ENCODE measurements at places on chromosomes 7 and 10. TPM values are rescaled to one million over a fixed set of nuclear protein-coding genes. Genes with fewer than 3 reads are reported as not detected.

Gene CYP2C19
- polyA plus RNA-seq = not detected

GRCh38 chr10:42738679-42739078 lies 43.9 kb upstream of the BMS1 start:
- DNase-seq = no peak

DNA sequence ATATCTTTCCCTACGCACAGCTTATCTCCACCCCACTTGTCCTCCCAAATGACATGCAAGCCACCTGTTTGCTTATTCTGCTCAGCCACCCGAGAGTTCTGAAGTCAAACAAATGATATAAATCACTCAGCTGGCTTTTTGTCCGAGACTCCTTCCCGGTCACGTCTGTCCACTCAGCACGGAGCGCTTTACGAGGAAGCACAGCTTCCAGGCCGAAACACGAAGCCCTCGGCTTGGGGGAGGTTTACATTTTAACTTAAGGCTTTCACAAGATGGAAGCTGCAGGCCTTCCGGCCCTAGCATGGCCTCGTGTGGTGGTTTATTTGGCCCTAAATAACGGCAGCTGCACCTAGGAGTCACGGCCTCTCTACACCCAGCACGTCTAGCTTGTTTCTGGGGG lies 60.1 kb upstream of the GNA12 start:
- DNase-seq = no peak

Gene LIPF
- polyA plus RNA-seq = not detected

DNA sequence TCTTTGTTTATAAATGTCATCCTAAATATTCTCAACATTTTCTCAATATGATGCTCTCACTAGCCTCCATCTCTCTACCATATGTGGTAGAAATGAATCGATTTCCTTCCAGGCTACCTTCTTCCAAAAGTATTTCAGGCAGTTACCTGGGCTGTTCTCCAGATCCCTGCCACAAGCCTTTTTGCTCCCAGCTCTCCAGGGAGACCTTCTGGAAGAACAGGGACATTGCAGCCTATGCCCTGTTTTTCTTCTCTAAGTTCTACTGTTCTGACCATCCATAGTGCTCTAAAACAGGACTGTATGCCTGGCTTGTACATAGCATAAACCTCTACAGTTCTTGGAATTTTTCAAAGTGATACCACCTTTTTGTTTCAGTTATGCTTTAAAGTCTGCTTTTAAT lies 552.8 kb downstream of the ANKRD7 start:
- DNase-seq = no peak

DNA sequence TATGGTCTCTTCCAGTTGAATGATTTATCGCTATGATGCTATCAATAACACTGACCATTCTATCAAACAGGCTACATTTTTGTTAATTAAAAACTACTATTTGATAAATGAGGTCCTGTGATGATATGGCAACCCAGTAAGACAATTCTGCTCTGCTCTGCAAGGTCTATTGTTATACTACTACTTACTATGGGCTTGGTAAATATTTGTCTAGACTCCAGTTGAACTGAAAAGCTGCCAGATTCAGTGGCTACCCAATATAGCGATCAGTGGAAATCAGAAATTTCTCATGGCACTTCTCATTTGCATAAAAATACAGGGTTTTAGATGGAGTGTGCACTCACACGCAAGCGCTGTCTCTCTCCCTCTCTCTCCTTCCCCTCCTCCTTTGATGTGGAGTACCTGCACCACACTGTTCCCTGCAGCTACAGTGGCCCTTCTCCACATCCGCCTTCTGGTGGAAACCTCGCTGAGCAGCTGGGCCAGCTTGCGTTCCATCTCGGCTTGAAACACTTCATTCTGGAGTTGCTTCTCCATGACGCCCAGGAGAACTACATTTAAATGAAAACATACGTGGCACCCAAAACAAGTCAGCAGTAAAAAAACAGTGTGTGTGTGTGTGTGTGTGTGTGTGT lies 77.9 kb downstream of the KIAA1549 start:
- DNase-seq = no peak

GRCh38 chr7:114026486-114027089 lies 107.8 kb upstream of the PPP1R3A start:
- DNase-seq = peak; percentile 64

DNA sequence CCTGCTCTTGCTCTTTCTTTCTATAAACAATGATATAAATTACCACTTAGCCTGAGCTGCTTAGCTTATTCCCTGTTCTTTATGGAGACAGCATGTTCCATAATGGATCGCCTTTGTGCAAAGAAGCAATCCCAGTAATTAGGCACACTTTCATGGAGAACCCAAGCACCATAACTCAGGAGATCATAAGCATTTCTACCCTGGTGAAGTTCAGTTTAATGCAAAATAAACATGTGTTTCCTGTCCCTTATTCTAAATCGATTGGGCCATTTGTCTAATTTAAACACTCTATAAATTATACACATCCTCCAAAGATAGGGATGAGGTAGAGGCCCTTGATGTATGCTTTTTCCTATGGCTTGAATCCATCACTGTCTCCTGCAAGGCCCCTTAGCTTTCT lies 75.8 kb upstream of the TMEM72 start:
- no peak for DNase-seq

DNA sequence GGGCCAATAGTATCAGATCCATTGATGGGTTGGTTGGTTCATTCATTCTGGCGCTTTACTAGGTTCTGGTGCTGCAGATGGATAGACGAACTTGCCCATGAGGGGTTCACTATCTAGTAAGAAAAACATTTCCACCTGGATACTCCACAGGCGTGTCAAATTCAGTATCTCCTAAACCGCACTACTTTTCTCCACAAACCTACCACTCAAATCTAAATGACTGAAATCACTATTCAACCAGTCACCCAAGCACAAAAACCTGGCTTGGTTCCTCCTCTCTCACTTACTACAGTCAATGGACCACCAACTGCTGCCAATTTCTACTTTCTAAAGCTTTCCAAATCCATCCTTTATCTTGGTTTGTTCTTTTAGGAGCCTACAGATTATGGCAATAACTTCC lies 572 bp downstream of the AGK start:
- no peak for DNase-seq

- DNase-seq = no peak
Observed at GRCh38 chr7:18521236-18521589, 25.7 kb downstream of the HDAC9 start.

DNA sequence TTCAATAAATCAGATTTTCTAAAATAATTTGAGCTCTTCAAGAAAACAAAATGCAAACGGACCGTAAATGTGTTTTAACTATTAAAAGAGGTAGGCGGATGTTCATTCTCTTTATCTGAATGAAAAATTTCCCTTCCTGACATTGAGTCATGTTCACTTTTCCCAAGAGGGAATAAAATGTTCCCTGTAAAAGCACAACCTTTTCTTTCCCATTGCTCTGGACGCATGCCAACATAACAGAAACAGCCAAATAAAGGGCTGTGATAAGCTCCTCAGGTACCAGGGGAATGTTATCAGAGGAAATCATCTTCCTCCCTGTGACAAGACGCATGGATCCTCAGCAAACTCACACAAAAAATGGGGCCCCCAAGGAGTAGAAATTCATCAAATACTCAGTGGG lies 251.8 kb downstream of the MTERF1 start:
- DNase-seq = no peak

GRCh38 chr10:103153302-103154197 lies 39.5 kb downstream of the NT5C2 start:
- peak; percentile 86 for DNase-seq

DNA sequence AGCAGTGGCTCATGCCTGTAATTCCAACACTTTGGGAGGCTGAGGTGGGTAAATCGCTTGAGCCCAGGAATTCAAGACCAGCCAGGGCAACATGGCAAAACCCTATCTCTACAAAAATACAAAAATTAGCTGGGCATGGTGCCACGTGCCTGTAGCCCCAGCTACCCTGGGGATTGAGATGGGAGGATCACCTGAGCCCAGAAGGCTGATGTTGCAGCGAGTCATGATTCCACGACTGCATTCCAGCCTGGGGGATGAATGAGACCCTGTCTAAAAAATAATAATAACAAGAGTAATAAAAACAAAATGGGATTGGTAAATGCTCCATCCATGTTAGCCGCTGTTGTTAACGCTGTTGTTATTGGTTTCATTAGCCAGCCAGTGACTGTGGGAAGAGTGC lies 1.3 kb upstream of the HKDC1 start:
- no peak for DNase-seq

DNA sequence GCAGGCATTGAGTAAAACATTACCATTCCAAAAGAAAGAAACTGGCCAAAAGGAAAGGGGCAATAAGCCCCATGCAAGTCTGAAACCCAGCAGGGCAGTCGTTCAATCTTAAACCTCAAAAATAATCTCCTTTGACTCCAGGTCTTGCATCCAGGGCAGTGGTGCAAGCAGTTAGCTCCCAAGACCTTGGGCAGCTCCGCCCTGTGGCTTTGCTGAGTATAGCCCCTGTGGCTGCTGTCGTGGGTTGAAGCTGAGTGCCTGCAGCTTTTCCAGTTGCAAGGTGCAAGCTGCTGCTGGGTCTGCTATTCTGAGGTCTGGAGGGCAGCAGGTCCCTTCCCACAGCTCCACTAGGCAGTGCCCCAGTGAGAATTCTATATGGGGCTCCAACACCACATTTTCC lies 580.1 kb upstream of the AUTS2 start:
- DNase-seq = no peak

Gene SPDYE2
- polyA plus RNA-seq = 8.2 TPM

Gene CCDC136
- polyA plus RNA-seq = 12.6 TPM

DNA sequence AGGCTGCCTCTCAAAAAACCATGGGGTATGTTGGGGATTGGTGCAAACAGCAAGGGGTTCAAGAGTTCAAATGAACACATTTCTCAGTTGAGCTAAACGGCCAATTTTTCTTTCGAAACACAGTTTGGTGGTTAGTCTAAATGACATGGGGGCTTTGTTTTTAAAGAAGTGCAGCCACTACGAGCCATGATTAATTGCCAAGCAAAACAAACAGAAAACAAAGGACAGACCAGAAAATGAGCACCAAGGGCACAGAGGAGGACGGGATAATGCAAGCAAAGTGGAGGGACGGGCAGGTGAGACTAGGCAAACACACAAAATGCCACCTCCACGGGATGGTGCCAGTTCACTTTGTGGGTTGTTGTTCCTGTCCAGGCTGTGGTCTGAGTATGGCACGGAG lies 64.5 kb upstream of the PDLIM1 start:
- DNase-seq = no peak

DNA sequence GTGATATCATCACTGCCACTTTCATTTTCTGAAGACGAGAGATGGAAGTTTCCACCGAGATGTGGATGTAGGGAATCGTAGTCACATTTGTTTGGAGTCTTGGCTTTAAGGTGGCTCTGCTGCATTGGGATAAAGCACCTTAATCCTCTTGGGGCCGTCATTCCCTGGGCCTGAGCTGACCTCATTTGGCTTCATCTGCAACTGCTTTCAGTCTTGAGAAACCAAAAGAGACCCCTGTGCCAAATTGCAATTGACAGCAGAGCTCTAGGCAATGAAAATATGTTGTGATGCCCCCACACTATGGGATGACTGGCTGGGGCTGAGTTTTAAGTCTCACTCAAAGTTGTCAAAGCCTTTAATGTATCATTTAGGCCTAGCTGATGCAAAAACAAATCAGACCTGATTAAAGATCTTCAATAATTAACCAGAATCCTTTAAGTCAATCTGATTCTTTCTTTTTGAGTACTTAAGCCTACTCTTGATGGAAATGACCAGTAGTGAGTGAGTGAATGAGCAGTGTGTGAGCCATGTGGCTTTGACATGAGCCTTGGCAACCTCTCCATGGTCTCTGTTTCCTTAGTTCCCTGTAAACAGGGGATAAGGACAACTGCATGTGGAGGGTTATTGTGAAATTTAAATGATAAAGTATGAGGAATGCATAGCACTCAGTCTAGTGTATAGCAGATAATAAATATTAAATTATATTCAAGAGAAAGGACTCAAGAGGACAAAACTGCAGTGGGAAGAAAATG lies 155.0 kb downstream of the BMPER start:
- DNase-seq = no peak

Measured in muscle of back (tissue), 13 donors.